ENCODE measurements at places on chromosomes 2 and 18. TPM values are rescaled to one million over a fixed set of nuclear protein-coding genes. Genes with fewer than 3 reads are reported as not detected.

GRCh38 chr18:62717169-62717924 is 2.0 kb downstream of the PHLPP1 start:
- DNase-seq = peak; percentile 60

DNA sequence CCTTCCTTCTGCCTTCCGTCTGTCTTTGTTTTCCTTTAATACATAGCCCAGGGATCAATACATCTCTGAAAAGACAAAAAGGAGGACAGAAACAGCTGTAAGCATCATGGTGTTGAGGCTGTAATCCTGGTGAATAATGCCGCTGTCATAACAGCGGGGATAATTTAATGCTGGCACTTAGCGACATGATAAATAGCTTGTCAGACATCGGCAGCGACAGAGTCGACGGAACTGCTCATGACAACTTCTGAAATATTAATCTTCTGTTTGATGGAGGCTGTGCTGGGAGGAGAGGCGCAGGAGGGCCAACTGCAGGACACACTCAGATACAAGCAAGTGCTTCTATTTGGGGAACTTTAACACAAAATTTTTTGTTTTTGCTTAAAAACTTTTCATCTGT is 602.2 kb downstream of the GALR1 start:
- DNase-seq = no peak

DNA sequence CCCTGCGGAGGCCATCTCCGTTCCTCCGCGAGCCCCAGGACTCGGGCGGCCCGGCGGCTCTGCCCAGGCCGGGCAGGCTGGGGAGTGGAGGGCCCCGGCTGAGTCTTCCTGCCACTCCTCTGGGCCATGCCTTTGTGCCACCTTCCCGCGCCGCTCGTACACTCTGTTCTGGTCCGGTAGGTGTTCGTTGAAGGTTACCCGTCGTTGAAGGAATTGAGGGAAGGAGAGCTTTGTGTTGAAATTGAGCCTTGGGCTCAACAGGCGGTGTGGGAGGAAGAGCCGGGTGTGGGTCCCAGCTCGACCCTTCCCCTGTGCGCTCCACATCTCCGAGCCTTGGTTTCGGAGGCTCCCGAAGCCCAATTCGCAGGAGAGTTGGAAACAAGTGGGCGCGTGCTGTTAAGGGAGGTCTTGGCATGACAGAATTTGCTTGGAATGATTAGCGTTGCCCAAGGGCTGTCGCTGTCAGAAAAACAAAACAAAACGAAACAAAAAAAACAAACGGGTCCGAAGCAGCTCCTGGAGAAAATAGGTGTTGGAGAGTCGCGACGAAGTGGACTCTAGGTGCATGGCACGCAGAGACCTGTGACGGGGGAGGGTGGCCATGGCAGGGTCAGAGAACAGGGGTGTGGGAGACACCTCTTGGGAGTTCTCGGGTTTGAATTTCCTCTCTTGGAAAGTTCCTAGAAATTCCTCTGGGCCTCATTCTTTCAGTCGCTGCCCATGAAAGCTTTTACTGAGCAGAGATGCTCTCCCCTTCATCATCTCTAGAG is 1.2 kb upstream of the MZT2A start:
- DNase-seq = no peak

GRCh38 chr2:73185965-73186364 is 16.4 kb upstream of the NOTO start:
- no peak for DNase-seq

DNA sequence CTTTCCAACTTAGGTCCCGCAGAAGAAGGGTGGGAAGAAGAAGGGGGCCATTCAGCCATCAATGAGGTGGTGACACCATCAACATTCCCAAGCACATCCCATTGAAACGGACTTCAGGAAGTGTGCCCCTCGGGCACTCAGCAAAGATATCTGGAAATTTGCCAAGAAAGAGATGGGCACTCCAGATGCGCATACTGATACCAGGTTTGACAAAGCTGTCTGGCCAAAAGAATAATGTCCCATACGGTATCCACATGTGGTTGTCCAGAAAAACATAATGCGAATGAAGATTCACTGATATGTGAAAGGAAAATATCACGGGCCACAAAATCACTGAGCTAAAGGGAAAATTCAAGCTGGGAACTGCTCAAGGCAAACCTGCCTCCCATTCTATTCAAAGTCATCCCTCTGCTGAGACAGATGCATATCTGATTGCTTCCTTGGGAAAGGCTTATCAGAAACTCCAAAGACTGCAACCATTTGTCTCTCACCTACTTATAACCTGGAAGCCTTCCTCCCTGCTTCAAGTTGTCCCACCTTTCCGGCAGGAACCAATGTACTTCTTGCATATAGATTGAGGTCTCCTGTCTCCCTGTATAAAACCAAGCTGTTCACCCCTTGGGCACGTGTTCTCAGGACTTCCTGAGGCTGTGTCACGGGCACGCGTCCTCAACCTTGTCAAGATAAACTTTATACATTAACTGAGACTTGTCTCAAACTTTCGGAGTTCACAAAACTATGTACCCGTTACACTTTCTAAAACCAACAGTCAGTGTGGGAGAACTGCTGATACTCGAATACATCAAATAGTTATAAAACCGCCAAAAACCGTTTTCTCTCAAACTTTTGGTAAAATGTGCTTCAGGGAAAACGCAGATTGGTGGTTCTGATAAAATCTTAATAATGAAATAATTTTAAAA is 1.3 kb upstream of the PDK1 start:
- no peak for DNase-seq

The SCN7A gene
- total RNA-seq = 5.0 TPM

The NT5DC4 gene
- total RNA-seq = 2.7 TPM

The TUBA4A gene
- 9.6 TPM for total RNA-seq
